ENCODE measurements at places on chromosomes 16 and 17.

GRCh38 chr16:55126456-55126855 lies 195.8 kb downstream of the IRX5 start:
- no peak for DNase-seq

DNA sequence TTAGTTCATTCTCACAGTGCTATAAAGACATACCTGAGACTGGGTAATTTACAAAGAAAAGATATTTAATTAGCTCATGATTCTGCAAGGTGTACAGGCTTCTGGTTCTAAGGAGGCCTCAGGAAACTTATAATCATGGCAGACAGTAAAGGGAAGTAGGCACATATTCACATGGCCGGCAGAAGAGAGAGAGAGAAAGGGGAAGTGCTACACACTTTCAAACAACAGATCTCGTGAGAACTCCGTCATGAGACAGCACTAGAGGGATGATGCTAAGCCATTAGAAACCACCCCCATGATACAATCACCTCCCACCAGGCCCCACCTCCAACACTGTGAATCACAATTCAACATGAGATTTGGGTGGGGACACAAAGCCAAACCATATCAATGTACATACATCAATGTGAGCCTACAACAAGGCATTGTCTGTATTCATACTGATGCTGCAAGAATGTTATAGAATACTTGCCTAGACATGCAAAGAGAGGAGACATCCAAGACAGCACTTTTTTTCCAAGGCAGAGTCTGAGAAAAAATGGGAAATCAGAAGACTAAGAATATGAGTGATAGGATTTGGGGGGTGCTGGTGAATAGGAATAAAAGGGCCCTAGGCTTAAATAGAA lies 114.8 kb upstream of the XYLT1 start:
- no peak for DNase-seq

DNA sequence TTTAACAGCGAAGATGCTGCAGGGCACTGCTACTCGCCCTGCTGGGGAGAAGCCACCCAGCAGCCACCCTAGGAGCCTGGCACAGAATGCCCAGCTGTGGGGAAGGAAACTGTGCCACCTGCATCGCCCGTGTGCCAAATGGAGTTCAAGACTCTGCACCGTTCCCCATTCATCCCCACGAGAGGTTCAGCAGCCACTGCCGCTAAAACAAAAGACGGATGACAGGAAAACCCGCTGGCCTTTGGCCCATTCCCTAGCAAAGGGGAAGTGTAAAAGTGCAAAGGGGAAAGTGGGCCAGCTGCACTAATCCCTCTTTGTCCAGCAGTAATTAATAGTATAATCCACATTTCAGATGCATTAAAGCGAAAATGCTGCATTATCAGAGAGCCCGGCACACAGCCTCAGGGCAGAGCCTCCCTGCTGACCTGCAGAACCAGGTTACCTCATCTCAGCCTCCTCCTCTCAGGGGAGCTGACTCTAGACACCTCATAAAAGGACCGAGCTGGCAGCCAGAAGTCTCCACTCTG lies 37.7 kb downstream of the ZFHX3 start:
- no peak for DNase-seq

GRCh38 chr17:64123114-64123513 lies 6.8 kb downstream of the ERN1 start:
- no peak for DNase-seq
